ENCODE measurements at places on chromosomes 16 and 17. TPM values are rescaled to one million over a fixed set of nuclear protein-coding genes. Genes with fewer than 3 reads are reported as not detected.

Gene GNG13
- not detected for total RNA-seq

Gene NPIPA1
- total RNA-seq, result 25.4 TPM

Gene LGALS9B
- not detected for total RNA-seq

Gene SYT17
- 3.7 TPM for total RNA-seq

Gene CCL16
- 0.13 TPM for total RNA-seq

DNA sequence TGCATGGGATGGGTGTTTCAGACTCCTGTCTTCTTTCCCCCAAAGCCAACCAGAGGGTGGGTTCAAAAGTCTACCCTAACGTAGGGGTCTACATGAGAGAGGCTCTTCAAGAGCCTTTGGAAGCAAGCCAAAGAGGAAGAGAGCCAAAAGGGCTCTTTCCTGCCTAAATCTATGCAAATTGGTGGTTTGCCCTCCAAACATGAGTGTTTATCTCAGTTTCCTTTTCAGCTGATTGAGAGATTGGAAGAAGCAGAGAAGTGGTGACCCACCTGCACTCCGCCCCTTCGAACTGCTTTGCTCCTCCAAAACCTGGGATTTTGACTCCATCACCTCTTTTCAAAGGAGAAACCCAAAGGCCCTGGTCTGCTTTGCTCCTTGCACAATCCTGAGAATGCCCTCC, 65.4 kb upstream of the MAF start:
- no peak for DNase-seq

DNA sequence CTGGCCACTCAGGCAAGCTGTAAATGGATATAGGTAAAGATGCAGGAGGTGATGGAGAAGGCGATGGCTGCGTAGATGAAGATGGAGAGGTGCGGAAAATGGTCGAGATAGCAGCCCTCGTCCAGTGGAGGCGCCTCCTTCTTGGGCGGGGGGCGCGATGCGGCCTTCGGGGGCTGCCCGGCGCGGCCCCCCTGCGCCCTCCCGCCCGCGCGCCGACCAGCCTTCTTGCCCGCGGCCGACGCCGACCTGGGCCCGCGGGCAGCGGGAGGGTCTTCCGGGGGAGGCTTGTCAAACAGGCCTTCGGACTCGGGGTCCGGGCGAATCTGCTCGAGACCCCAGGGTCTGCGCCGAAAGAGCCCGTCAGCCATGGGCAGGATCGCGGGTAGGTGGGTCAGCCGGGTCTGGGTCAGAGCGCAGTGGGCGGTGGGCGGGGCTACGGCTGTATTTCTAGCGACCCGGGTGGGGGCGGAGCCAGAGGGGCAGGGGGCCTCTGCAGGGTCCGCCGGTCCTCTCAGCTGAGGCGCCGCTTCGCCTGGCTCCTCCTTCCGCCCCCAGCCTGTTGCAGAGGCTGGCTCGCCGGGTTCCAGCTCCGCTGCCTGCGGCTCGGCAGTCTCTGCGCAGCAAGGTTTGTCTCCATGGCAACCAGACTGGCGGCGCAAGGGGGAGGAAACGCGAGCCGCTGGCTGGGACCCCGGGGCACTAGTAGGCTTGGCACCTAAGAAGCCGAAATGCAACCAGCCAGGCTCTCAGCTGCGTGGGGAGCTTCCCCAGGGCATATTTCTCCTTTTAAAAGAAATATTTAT, 14.4 kb downstream of the MIS12 start:
- DNase-seq, result peak; percentile 82

DNA sequence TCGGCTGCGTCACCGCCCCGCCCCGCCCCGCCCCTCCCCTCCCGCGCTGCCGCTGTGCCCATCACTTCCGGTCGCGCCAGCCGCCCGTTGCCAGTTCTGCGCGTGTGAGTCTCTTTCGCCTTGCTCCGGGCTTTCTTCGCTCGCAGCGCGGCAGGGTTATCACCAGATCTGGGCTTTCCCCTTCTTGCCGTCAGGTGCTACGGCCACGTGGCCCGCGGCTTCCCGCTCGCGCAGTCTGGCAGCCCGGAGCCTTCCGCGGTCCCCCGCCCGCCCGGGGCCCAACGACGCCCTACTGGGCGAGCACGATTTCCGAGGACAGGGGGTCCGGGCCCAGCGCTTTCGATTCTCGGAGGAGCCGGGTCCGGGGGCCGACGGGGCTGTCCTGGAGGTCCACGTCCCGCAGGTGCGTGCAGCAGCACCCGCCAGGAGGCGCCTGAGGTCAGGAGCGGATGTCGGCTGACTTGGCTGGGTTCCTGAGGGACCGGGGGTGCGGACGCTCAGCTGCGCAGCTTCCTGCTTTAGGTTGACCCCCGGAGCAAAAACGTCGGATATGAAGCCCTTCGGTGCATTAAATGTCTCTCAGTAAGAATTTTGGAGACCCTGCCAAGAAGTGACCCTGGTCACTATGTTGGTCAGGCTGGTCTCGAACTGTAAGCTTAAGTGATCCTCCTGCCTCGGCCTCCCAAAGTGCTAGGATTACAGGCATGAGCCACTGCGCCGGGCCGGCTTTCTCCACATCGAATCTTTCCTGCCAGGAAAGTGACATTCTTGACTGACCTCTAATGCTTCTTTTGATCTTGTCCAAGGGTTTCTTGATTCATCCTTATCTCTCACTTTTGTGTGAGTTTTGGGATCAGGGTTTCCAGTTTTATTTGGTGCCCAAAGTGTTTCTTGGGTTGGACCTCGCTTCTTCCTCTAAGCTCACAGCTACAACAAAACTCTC, at the start of gene METTL23:
Gene METTL23 (plus strand): TSS at position 64 of the 943 bp plus-strand sequence. CDS start 2,872 bp downstream, outside the sequence.
- peak; percentile 73 for DNase-seq

DNA sequence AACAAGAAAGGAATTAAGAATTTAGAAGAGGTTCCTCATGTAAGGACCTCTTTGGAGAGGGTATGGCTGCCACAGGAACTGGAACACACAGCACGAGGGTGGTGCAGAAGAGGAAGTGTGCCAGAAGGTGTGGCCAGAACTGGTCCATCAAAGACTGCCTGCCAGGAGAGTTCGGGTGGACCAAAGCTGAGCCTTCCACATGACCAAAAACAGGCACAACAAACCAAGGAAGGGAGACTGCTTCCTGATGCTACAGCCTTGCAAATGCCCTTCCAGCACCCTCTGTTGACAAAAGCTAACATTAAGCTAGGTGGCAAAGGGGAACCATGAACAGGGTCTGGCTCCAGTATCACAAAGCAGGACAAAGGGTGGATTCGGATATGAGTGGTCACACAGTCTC, 125.8 kb upstream of the TMEM97 start:
- DNase-seq, result no peak

- no peak for DNase-seq
These were observed 13.3 kb downstream of the MIS12 start for GRCh38 chr17:5499476-5500231.

- peak; percentile 51 for DNase-seq
These were observed 15.6 kb upstream of the ZFPM1 start for GRCh38 chr16:88437367-88437964.

GRCh38 chr17:73427198-73427597, 115.4 kb upstream of the CDC42EP4 start:
- DNase-seq, result no peak

DNA sequence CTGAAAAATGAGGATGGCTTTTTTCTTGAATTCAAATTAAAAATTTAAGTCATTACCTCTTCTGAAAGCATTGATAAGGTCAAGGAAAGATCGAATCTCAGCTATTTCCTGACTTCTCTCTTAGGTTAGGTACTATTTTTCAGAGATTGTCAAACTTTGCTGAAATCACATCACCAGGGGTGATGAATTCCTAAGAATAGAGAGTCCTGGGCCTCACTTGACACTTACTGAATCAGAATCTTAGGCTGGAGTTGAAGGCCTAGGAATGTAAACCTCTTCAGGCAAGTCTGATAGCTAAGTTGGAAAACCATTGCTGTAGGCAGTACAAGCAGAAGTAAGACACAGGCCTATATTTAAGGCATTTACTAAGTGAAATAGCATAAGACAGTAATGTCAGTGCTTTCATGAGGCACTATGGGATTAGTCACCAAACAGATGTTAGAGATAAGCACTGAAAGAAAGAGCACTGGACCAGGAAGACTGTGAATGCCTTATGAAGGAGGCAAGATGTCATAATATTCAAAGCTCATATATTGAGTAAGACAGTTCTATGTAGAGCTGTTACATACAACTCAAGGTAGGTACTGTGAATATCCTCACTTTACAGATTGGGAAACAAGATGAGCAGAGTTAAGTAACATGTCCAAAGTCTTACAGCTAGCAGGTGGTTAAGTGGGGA, 21.5 kb downstream of the DCAF7 start:
- no peak for DNase-seq

DNA sequence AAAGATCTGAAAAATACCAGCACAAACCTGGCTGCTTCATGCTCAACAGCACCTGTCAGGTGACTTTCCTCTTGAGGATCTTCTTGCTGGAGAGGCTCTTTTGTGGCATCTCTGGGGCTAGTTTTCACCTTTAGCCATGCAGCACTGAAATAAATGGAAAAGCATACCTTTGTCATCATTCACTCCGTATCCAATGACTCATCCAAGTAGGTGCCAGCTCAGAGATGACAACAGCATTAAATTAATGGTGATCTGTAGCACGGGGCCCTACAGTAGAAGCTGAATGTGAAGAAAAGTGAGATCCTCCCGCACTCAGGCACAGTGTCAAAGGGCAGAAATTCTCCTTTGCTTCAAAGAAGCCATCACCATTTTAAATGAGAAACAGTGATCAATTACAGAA, 32.2 kb downstream of the KIAA0753 start:
- no peak for DNase-seq
